ENCODE measurements at places on chromosomes 6 and 20.
A peak's percentile ranks its signal among the peaks of the same experiment; 100 is the strongest.

- no peak for DNase-seq
Measured at GRCh38 chr6:70709826-70710225, 42.1 kb downstream of the SMAP1 start.

DNA sequence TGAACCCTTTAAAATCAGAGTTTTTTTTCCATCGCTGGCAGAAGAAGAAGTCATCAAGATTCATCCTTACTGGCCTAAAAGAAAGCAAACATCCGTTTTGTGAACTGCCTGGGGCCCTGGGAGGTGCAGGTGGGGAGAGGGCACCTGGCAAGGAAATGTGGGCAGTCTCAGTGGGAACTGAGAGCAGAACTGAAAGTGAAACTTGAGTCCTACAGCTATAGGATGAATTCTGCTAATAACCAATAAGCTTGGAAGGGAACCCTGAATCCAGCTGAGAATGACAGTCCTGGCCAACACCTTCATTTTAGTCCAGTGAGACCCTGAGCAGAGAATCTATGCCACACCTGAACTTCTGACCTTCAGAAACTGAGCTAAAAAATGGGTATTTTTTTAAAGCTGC lies 130.1 kb upstream of the ASCC3 start:
- no peak for DNase-seq

DNA sequence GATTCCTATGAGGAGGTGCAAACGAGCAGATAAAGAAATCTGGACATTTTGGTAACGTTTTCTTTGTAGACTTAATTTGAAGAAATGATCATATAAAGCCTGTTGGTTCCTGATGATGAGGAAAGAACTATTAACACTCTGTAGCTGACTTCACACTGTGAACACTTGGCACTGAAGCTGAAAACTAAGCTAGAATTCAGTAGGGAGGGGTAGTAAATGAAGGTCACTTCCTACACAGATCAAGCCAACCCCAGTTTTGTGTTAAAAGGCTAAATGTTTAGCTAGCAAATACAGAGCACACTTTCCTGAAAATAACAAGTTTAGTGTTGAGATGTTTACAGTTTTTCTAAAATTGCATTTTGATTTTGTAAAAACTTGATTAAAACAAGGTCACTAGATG lies 296.2 kb upstream of the PRDM1 start:
- DNase-seq, result no peak

DNA sequence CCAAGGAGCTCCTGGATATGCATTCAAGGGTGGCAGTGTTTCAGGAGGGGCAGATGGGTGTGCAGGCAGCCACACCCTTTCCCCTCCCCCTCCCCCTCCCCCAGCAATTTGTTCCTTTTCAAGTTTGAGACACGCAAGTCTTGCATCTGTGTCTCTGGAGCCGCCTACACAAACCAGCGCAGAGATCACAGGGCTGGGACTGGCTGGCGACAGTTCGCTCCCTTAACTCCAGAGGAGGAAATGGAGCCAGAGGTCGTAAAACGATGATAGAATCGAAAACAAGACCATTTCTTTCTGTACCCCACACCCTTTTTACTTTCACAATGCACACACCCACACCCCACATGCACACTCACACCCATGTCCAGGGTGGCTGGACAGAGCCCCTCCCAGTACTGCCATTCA lies 163.1 kb downstream of the LY86 start:
- DNase-seq, result no peak

DNA sequence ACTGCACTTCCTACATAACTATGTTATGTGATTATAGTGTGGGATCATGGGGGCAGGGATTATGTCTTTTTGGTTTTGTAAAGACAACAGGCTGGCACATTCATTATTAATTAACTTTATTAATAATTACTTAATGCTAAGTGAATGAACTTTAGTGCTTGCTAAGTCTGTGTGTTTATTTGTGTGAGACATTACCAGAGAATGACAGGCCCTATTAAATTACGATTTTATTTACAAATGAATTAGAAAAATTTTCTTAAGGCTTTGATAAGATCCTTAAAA lies 100.9 kb downstream of the CD83 start:
- no peak for DNase-seq

DNA sequence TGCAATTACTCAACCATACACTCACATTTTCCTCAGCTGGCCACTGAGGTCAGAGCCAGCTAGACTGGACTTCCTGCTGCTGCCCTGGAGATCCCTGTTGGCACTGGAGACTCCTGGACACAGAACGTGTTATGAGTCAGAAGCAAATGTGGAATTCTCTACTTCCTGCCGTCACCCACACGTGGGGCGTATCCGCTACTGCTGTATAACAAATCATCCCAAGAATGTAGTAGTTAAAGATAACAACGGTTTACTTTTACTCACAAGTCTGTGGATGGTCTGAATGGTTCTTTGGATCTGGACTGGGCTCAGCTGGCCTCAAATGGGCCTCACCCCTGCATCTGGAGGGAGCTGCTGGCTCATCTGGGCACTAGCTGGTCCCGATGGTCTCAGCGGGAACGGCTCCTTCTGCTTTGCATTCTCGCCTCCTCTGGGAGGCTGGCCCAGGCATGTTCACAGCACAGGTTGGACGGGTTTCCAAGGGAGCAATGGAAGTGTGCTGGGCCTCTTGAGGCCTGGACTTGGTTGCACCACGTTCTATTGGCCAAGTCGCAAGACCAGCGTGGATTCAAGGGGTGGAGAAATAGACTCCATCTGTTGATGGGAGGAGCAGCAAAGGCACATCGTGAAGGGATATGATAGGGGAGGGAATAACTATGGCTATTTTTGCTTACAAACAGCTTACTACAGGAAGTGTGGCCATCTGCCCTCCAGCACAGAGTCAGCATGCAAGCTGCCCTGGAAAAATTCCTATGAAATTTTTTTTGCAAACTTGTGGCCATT lies 118.5 kb downstream of the SNX5 start:
- no peak for DNase-seq

GRCh38 chr20:9243986-9244385 lies 175.1 kb downstream of the PLCB4 start:
- DNase-seq, result no peak

GRCh38 chr20:52889225-52889624 lies 82.9 kb upstream of the TSHZ2 start:
- DNase-seq, result no peak

- no peak for DNase-seq
Measured at GRCh38 chr6:157133856-157134255, 189.5 kb downstream of the TMEM242 start.

- DNase-seq, result peak; percentile 85
Measured at GRCh38 chr20:31819083-31819784, at the start of gene MYLK2. Gene MYLK2 (plus strand): TSS chr20:31819356. CDS start chr20:31819581, 225 bp downstream.

- DNase-seq, result no peak
Measured at GRCh38 chr6:2960935-2961334, 10.4 kb downstream of the SERPINB6 start.

DNA sequence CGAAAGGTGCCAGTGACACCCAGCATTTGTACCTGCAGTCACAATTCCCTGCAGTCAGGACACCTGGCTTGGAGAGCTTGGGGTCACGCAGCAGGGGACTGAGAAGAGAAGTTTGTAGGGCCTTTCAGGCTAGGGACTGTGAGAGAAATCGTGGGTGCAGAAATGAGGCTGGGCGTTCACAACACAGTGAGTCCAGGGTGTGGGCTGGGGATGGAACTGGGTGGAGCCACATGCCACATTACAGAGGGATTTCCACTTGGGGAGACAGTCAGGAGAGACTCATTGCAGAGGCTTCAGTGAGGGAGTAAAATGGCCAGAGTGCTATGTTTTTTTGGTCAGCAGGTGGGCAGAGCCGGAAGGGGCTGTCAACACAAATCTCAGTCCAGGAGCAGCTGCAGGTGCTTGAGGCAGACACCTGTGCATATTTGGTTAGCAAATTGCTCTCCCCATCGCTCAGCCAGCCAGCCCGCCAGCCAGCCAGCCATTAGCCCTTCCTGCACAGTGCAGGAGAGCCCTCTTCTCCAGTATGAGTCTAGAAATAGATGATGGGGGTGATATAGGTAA lies 7.4 kb downstream of the ITPR3 start:
- DNase-seq, result no peak

DNA sequence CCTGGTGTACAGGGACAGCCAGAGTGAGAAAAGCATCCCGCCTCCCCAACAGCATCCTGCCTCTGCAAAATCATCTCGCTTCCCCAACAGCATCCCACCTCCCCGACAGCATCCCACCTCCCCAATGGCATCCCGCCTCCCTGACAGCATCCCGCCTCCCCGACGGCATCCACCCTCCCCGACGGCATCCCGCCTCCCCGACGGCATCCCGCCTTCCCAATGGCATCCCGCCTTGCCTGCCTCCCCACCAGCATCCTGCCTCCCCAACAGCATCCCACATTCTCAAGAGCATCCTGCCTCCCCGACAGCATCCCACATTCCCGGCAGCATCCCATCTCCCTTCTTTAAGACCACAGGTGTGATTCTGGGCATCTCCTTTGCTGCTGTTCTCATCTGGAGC lies 46.0 kb upstream of the NXT1 start:
- DNase-seq, result no peak

DNA sequence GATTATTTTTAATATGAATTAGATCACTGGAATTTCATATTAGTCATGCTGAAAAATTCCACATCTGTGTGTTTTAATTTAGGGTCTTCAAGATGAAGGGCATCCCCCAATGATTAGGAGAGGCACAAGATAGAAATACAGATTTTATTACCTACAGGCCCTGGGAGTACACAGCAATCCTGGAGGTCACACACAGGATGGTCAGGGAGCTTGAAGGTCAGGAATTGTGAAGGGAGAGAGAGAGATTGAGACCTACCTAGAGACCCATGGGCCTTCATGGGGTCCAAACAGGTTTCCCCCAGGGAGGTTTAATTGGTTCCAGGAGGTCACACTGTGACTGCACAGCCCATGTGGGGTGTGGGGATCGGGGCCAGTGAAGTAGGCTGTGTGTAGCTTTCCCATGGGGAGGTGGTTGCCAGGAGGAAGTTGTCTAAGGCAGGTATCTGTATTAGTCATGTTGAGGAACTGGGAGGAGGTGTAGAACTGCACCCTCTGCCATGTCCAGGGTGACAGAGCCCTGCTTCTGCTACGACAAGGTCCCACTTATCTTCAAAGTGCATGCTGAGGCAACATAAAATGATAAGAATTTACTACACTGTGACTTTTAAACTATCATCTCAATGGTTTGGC lies 18.3 kb downstream of the SNX9 start:
- DNase-seq, result no peak

DNA sequence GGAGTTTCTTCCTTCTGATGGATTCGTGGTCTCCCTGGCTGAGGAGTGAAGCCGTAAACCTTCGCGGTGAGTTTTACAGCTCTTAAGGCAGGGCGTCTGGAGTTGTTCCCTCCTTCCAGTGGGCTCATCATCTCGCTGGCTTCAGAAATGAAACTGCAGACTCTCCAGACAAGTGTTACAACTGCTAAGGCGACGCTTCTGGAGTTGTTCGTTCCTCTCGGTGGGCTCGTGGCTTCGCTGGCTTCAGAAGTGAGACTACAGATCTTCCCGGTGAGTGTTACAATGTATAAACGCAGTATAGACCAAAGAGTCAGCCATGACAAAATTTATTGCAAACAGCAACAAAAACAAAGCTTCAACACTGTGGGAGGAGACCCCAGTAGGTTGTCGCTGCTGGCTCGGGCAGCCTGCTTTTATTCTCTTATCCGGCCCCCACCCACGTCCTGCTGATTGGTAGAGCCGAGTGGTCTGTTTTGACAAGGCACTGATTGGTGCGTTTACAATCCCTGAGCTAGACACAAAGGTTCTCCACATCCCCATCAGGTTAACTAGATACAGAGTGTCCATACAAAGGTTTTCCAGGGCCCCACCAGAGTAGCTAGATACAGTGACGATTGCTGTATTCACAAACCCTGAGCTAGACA lies 113.2 kb downstream of the GPX5 start:
- no peak for DNase-seq

GRCh38 chr20:2839732-2840137 lies 720 bp downstream of the PCED1A start:
- no peak for DNase-seq

All from right hindlimb (tissue), 1 donor.